ENCODE measurements at places on chromosomes 1 and 21.

DNA sequence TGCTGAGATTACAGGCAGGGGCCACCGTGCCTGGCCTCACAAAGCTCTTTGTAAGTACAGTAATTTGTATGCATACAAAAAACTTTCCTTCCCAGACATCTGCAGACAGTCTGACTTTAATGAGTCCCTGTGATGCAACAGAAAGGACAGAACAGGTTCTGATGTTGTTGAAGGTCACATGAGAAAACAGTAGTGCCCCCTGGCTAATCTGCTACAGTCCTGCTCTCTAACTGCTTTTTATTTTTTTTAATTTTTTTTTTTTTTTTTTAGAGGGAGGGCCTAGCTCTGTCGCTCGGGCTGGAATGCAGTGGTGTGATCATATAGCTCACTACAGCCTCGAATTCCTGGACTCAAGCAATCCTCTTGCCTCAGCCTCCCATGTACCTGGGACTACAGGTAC is 36.7 kb downstream of the ACBD3 start:
- DNase-seq, result no peak

DNA sequence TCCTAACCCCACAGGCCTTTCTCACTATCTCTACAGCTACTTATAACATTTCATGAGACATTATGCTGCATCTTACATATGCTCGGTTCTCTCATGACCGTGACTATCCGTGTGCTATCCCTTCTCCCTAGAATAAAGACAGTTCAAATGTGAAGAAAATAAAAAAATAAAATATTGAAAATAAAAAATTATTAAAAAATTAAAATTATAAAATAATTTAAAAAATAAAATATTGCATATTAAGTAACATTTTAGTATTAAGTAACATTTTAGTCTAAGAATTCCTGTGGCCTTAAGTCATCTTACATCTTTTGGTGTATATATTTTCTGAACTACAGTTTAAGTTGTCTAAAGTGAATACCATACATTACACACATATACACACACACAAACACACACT is 415.5 kb downstream of the DPYD start:
- no peak for DNase-seq

- no peak for DNase-seq
These were observed 779 bp downstream of the SON start for GRCh38 chr21:33543505-33544129.

DNA sequence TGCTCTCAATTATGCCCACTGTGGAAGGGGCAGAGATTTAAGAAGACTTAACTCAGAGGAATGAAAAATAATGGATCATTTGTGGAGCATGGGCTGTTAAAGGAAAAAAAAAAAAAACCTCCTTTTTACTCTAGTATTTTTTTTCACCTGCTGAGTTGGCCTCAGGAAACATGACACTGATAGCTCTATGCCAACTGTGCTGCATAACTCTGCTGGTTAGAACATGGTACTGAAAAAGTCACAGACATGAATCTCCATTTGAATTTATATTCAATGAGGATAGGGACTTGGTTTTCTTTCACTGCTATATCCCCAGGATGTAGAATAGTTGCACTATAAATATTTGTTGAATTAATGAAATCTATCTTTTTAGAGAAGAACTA is 86.1 kb upstream of the KIAA0040 start:
- DNase-seq, result no peak

DNA sequence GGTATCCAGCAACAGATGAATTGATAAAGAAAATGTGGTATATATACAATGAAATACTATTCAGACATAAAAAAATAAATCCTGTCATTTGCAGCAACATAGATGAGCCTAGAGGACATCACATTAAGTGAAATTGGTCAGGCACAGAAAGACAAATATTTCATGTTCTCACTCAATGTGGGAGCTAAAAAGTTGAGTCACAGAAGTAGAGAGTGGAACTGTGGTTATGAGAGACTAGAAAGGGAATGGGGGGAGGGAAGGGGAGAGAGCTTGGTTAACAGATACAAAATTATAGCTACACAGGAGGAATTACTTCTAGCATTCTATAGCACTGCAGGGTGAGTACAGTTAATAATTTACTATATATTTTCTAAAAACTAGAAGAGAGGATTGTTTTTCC is 37.1 kb upstream of the SERPINC1 start:
- DNase-seq, result no peak

GRCh38 chr1:236147068-236147467 is 4.7 kb downstream of the GPR137B start:
- no peak for DNase-seq

DNA sequence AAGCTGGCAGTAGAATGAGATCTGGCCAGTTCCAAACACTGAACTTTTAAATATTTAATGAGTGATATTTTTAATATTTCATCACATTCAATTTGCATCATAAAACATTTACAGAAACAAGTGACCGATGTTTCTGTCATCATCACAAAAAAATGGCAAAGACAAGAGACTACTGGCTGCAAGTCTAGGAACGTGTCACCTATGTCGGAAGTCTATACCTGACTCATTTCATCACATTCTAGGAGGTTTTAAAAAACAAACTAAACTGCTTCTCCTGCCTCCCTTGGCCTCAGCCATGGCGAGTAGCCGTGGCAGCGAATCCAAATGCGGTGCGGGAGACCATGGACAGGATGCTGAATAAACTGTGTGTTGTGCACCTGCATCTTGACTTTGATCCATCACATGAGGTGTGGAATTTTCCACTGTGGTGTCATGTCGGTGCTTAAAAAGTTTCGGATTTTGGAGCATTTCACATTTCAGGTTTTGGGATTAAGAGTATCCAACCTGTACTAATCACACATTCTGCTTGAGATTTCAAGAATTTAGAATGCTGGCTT is 43.1 kb downstream of the CLSTN1 start:
- DNase-seq, result no peak

GRCh38 chr1:40987439-40988276 is 8.2 kb downstream of the CTPS1 start:
- no peak for DNase-seq

DNA sequence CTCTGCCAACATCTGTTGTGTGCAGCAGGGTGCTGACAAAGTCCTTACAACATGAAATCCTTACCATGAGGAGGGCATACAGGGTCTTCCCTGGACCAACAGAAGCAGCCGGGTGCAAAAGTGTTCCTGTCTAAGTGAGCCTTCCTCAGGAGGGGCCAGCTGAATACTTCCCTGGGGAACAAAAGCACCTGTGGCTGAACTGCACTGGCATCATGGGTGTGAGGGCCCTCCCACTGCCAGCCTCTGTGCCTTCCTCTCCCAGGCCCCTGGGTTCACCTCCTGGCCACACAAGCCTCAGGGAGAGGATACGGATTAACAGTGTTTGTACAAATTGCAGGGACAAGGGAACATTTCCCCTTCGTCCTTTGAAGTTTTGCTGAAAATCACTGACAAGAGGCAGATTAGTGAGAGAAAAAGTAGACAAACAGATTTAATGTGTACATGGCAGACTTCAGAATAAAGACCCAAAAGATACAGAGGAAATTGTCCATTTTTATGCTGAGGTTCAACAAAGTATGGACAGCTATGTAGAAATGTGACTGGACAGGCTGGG is 91.0 kb upstream of the PPM1J start:
- DNase-seq, result no peak

DNA sequence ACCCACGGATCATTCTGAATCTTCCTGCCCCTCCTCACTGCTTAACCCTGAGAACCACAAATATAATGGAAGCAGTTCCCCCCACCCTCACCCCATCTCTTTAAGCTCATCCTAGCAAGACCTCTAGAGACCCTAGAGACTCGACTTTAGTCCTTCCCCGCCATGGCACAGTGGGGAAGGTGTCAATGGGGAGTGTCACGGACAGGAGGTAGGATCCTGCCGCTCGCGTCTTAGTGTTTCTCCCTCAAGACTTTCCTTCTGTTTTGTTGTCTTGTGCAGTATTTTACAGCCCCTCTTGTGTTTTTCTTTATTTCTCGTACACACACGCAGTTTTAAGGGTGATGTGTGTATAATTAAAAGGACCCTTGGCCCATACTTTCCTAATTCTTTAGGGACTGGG is 677 bp upstream of the PMF1 start:
- DNase-seq, result no peak

- DNase-seq, result no peak
These were observed 901 bp upstream of the RXFP4 start for GRCh38 chr1:155940482-155940992.

DNA sequence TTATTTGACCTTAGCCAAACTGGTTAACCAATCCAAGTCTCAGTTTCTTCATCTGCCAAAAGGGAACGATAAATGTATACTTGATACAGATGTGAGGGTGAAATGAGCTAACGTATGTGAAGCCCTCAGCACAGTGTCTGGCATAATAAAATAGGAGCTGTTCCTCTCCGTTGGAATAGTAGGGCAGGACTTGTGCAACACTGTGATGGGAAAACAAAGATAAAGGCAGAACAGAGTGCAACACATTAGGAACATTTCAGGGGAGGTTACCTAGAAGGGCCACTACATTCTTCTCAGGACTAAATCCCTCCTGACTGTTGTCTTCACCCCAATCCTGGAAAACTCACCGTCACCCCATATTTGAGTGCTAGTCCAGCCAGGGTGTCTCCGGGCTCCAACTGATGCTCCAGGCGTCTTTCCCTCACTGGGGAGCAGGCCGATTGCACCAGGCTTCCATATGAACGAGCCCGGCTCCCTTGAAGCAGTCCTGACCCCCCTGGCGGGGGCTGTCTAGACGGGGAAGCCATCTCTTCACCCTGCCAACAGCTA is 896 bp downstream of the LYSMD1 start:
- DNase-seq, result no peak

- no peak for DNase-seq
These were observed 24.1 kb upstream of the TTF2 start for GRCh38 chr1:117036018-117036461.

- DNase-seq, result no peak
These were observed 13.2 kb downstream of the CAPN9 start for GRCh38 chr1:230760360-230760827.

DNA sequence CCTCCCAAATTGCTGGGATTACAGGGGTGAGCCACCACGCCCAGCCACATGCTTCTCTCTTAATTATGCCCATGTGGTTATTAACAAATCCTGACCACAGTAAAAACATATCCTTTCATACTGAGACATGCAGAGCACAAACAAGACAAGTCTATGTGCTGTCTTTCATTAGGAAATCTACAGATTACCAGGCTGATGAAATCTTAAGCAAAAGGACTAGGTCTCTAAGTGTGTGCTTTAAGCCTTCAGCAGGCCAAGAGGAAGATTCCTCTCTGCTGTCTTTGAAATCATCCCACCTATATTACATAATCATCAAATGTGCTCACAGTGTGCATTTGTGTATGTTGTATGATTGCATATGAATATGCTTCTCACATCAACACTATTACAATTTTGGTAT is 419.3 kb downstream of the KCTD3 start:
- DNase-seq, result no peak
